ENCODE measurements at places on chromosomes 2 and 18. TPM values are rescaled to one million over a fixed set of nuclear protein-coding genes. Genes with fewer than 3 reads are reported as not detected.

DNA sequence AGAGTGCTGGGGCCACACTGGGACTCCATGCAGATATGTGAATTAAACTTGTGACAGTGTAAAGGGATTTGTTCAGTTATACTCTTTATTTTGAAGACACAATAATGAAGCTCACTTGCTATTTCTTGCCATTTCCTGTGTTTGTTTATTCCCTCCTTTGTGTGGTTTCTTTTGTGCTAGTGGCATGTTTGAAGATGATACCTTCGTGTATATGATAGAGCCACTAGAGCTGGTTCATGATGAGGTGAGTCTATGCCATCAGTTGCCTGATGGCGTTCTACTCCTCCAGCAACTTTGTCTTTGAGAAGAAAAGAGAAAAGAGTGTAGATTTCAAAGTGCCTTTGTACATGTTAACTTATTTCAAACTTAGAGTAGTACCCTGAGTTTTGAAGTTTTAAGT lies 99.2 kb upstream of the FAM237A start:
- no peak overlapping the region for H3K27ac ChIP-seq
- no peaks in the 10 kb centered on the region for H3K36me3 ChIP-seq
- no peaks in the 10 kb centered on the region for H3K4me1 ChIP-seq
- no peaks in the 10 kb centered on the region for H3K27me3 ChIP-seq

- DNase-seq: peak; percentile 14
- H3K27ac ChIP-seq: no peak overlapping the region
- H3K4me3 ChIP-seq: no peak overlapping the region
- no peaks in the 10 kb centered on the region for H3K4me1 ChIP-seq
- H3K36me3 ChIP-seq: no peaks in the 10 kb centered on the region
Observed at GRCh38 chr2:73920577-73921545, 5.8 kb upstream of the DGUOK start.

GRCh38 chr18:8507915-8508705 lies 101.1 kb upstream of the RAB12 start:
- no peaks in the 10 kb centered on the region for H3K4me1 ChIP-seq
- H3K36me3 ChIP-seq: no peaks in the 10 kb centered on the region
- H3K27me3 ChIP-seq: no peaks in the 10 kb centered on the region
- H3K4me3 ChIP-seq: no peak overlapping the region

DNA sequence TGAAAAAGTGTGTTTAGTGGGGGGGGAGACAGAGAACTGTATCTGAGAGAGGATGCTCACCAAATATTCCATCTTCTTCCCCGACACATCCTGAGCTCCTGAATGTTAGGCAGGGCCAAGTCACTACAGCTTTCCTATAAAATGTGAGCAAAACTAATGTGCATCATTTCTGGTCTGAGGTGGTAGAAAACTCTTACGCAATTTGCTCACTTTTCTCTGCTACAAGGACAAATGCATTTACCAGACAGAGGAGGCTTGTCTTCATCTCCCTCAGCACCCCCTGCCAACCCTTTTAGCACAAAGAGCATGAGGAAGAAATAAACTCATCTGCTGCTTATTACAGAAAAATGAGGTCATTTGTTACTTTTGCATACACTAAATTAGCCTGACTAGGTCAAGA lies 554.0 kb downstream of the RNF144A start:
- H3K4me1 ChIP-seq: peaks cover 7% of the 10 kb centered on the region
- H3K4me3 ChIP-seq: no peak overlapping the region
- no peak for DNase-seq
- no peak overlapping the region for H3K27ac ChIP-seq
- no peaks in the 10 kb centered on the region for H3K36me3 ChIP-seq

GRCh38 chr2:43071599-43072550 lies 154.5 kb downstream of the ZFP36L2 start:
- no peak for DNase-seq
- no peaks in the 10 kb centered on the region for H3K27me3 ChIP-seq
- H3K36me3 ChIP-seq: no peaks in the 10 kb centered on the region
- H3K4me3 ChIP-seq: no peak overlapping the region
- no peak overlapping the region for H3K27ac ChIP-seq
- no peaks in the 10 kb centered on the region for H3K4me1 ChIP-seq

- DNase-seq: no peak
- no peak overlapping the region for H3K27ac ChIP-seq
- no peaks in the 10 kb centered on the region for H3K36me3 ChIP-seq
- H3K27me3 ChIP-seq: no peaks in the 10 kb centered on the region
- H3K4me3 ChIP-seq: no peak overlapping the region
Observed at GRCh38 chr18:76126327-76126726, 368.7 kb downstream of the ZNF516 start.

GRCh38 chr2:90076311-90076710 lies 1384.8 kb downstream of the RPIA start:
- no peak for DNase-seq
- no peak overlapping the region for H3K27ac ChIP-seq
- H3K27me3 ChIP-seq: no peaks in the 10 kb centered on the region
- H3K4me3 ChIP-seq: no peak overlapping the region
- H3K4me1 ChIP-seq: no peaks in the 10 kb centered on the region
- no peaks in the 10 kb centered on the region for H3K36me3 ChIP-seq

Gene SLC9A2
- total RNA-seq: not detected

Gene IL1RL2
- total RNA-seq: 0.33 TPM

Gene TTC21B
- total RNA-seq: 21.8 TPM

Gene GPR17
- total RNA-seq: not detected

Gene CNDP1
- 0.09 TPM for total RNA-seq

Gene NYAP2
- not detected for total RNA-seq

Data from CD8-positive, alpha-beta memory T cell (primary cell).